Gastrocnemius medialis (tissue), 4 donors: ENCODE measurements at places on chromosomes 7 and 10. TPM values are rescaled to one million over a fixed set of nuclear protein-coding genes. Genes with fewer than 3 reads are reported as not detected.

DNA sequence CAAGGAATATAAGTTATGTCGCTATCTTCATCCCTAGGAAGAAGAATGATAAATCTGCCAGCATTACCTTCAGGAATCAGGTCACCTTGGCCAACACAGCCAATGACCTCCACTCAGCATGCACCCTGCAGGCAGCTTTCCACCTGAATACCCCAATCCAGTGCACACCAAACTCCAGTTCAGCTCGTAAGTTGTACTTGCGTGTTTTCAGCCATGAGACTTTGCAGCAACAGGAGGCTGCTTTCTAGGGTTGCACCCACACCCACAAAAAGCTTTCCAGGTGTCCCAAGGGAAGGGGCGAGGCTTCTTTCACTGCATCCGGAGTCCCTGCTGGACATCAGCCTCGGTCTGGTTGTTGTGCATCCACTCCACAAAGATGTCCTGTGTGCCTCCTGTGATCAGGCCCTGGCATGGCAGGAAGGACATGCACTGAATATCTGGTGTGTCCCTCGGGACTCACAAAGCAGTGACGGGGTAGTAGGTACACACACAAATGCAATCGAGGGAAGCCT, 282.9 kb downstream of the GRID1 start:
- no peak for DNase-seq

- no peak for DNase-seq
Measured at GRCh38 chr10:103111918-103112877, 80.9 kb downstream of the NT5C2 start.

DNA sequence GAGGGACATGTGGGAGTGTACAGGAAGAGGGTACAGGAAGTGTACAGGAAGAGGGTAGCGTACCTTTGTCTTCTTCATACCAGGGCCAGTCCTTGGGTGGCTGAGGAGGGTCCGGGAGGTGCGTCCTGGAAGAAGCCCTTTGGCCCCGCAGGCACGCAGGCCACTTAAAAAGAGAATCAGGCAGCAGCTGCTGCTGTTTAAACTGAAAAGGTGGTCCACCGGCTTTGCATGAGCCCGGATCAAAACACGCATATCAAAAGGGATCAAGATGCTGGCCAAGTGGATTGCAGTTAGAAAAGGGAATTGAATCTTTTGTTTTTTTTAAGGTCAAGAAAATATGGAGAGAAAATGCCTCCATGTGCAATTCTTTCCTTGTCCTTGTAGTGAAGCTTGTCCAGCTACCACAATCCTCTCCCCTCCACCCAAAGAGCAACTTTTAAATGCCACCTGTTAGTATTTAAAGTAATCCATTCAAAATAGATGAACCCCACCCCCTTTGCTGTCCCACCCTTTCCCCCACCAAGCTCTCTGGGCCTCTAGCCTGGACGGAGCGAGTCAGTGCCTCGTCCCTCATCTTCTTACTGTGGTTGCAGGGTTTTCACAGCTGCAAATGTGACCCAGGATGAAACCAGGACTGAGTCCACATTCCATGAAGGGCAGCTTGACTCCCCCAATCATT, 142.8 kb downstream of the GLCCI1 start:
- DNase-seq: no peak

DNA sequence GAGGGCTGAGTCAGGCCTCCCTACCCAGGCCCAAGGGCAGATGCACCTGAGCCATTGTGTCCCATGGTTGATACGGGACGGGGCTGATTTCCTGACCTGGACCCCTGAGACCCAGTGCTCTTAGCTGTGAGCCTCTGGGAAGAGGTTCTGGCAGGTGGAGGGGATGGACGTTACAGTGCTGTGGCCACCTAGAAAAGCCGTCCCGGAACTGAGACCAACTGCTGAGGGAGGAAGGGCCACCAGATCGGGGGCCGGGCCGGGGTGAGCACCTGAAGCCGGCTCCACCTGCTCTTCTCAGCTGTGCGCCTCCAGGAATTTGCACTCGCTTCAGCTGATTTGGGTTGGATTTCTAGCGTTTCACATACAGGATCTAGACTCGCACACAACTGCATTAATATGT, 35.4 kb downstream of the CHST12 start:
- no peak for DNase-seq

Gene HHEX
- 1.8 TPM for total RNA-seq

Gene STAG3
- total RNA-seq: not detected
